ENCODE measurements at places on chromosomes 16 and 17. TPM values are rescaled to one million over a fixed set of nuclear protein-coding genes. Genes with fewer than 3 reads are reported as not detected.

GRCh38 chr17:907725-908124, 71.9 kb downstream of the NXN start:
- DNase-seq: no peak

DNA sequence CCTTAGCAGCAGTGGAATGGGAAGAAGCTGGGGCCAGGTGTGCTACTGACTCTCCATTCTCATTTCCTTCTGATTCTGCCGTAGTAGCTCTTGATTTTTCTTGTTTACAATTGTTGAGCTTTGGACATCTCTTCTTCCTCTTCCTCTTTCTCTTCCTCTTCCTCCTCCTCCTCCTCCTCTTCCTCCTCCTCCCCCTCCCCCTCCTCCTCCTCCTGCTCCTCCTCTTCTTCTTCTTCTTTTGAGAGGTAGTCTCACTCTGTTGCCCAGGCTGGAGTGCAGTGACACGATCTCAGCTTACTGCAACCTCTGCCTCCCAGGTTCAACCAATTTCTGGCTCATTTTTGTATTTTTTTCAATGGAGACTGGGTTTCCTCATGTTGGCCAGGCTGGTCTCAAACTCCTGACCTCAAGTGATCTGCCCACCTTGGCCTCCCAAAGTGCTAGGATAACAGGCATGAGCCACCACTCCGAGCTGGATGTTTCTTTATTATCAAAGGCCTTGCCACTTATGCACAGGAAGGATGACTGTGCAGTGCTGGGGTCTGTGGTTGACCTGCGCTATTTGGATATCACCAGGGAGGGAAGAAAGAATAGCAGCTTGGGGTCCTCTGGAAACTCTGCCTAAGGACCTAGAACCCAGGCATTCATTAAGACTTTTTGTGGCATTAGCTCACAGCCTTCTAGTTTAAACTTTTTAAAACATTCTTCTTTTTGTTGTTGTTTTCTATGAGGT, 127.8 kb upstream of the KCNJ16 start:
- no peak for DNase-seq

DNA sequence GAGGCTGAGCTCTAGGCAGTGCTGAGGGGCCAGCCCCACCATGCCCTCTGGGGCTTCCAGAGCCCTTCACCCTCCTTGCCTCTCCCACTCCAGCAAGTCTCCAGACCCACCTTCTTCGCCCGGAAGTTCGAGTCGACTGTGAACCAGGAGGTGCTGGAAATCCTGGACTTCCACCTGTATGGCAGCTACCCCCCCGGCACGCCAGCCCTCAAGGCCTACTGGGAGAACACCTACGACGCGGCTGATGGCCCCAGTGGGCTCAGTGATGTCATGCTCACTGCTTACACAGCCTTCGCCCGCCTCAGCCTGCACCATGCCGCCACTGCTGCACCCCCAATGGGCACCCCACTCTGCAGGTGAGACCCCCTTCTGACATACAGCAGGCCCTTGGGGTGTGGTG, 10.5 kb downstream of the XYLT2 start:
- DNase-seq: no peak

TMEM114 gene
- not detected for total RNA-seq

TOX3 gene
- 14.7 TPM for total RNA-seq

DNAAF8 gene
- 0.74 TPM for total RNA-seq

DNA sequence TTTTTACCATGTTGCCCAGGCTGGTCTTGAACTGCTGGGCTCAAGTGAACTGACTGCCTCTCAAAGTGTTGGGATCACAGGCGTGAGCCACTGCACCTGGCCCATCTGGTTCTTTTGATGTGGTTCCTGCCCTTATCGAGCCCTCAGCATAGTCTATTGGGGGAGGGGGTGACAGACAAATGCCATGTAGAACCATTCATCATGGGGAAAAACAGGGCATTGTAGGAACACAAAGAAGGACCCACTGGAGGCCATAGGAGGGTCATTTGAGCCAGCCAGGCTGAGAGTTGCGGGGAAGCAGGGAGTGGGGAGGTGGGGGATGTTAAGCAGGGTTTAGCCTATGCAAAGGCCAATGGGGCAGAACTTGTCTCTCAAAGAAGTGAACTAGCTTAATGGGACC, 11.9 kb downstream of the SEC14L5 start:
- no peak for DNase-seq

KRTAP4-5 gene
- not detected for total RNA-seq

DNA sequence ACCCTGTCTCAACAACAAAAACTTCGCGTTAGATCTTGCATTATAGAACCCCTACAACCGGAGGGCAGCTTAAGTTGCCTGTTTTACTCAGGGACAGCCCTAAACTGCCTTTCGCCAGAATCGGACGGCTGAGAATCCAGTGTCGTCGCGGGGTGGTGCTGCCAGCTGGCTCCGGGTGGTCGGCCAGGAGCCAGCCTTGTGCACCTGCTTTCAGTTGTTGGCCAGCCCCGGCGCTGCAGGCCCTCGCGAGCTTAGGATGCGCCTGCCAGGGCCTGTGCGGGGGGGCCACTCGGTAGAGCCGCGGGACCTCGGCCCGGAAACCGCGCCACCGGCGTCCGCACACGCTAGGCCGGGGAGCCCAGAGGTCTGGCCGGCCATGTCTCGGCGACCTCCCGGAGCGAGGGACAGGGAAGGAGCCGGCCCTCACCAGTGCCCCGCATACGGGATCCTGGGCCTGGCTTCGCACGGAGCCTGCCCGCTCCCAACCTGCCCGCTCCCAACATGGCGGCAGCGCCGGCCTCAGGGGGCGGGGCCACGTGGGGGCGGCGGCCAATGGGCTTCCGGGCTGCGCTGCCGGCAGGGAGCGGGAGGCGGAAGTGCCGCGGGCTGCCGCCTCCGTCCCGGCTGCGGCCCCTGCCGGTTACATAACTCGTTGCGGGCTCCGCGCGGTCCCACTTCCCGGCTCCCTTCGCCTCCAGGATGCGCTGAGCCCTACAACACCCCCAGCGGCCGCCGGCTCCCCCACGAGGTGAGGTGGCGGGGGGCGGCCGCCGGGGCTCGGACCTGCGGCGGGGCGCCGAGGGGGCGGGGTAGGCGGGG, 14.2 kb downstream of the NAA60 start:
- DNase-seq: peak; percentile 96

- DNase-seq: no peak
Observed at GRCh38 chr16:85263239-85263585, 150.9 kb upstream of the CIBAR2 start.

GRCh38 chr17:40451420-40451819, 8.2 kb downstream of the IGFBP4 start:
- DNase-seq: no peak

GRCh38 chr16:69732101-69732500, 5.7 kb upstream of the NQO1 start:
- no peak for DNase-seq

DNA sequence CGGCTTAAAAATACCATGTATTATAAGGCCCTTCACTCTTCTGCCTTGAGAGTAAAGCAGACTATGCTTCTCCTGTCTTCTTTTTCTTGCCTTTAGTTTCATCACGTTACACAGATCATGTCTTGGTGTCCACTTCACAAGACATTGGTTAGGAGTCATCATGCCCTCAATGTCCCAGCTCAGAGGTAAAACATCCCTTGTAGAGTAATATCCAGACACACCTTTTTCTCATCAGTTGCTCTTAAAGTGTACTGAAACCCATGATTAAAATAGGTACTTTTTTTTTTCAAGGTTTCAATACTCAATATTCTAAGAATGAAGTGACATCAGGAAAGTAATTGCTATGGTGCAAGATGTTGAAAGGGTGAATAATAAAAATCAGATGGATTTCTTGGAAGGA, 267.8 kb downstream of the PMP22 start:
- DNase-seq: no peak

DNA sequence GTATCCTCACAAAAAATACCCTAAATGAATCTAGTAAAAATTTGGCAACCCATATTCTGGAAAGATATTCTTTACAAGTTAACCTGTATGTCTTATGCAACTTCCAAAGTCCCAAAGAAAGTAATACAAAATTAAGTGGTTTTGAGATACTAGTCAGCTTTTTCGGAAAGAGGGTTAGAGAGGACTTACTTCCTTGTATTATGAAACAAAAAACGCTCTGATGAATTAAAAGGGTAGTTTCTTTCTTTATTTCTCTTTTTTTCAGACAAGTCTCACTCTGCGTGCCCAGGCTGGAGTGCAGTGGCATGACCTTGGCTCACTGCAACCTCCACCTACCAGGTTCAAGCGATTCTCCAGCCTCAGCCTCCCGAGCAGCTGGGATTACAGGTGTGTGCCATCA, 51.6 kb downstream of the KANSL1 start:
- no peak for DNase-seq

PIMREG gene
- total RNA-seq: 7.6 TPM

- no peak for DNase-seq
Observed at GRCh38 chr16:30570636-30571444, 674 bp downstream of the ZNF688 start.

DNA sequence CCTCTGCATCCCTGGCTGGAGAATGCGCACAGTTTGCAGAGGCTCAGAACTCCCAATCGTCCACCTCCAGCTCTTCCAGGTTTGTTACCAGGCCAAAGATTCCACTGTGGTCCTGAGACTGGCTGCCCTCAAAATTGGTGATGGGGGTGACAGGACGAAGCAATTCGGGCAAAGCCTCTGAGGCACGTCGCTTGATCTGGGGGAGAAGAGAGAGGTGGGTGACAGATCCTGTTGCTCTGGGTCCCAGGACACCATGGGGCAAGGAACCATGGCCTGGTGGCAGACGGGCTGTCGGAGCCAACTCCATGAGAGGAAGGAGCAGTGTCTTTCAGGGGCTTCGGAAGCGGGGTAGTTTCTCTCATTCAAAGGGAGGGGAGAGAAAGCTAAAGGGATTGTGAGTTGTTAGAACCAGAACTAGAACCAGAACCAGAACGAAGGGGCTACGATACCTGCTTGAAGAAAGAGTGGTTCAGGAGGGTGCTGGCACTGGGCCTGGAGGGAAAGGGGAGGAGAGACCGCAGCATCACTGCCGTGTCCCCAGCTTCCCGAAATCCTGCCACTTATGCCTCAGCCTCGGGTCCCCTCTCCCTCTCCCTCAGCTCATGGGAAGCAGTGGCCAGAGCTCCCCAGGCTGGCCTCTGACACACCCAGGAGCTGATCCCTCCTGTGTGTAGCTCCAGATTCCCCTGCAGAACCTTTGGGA, 3.8 kb upstream of the LIMD2 start:
- DNase-seq: no peak

MMD gene
- 36.9 TPM for total RNA-seq

- no peak for DNase-seq
Observed at GRCh38 chr16:26041952-26042668, 350.4 kb downstream of the HS3ST4 start.

GRCh38 chr17:1568950-1569810, 6.6 kb upstream of the PITPNA start:
- DNase-seq: no peak

DNA sequence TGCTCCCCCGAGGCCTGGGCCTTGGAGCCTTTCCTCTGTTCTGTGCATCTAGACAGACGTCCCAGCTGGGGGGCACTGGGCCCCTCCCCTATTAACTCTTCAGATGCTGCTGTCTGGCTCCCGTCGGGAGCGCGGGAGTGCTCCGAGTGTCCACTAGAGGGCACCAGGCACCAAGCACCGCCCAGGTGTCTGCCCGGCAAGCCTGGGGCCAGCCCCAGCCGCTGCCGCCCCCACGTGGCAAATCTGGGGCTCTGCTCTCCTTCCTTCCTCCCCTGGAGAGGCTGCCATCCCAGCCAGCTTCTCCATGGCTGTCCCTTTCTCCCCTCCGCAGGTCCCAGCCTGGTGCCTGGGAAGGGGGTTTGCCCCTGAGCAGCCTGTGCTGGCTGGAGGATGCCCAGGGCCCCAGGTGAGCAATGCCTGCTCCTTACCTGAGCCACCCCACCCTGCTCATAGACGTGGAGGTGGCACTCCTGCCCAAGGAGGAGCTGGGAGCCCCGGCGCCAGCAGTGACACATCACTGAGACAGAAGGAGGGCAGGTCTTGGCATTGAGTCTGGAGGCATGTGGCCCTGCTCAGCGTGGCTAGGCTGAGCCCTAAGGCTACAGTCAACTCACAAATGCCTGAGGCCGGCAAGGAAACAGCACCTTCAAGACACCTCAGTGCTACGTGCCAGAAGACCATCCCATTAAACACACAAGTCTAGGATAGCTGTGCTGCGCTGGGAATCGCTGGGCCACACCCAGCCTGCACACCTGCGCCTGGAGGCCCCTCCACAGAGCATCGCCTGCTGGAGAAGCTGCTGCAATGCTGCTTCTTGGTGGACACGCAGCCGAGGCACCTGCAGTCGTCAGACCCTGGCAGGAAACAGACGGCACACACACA, 19.7 kb downstream of the TMEM235 start:
- peak; percentile 94 for DNase-seq

DNA sequence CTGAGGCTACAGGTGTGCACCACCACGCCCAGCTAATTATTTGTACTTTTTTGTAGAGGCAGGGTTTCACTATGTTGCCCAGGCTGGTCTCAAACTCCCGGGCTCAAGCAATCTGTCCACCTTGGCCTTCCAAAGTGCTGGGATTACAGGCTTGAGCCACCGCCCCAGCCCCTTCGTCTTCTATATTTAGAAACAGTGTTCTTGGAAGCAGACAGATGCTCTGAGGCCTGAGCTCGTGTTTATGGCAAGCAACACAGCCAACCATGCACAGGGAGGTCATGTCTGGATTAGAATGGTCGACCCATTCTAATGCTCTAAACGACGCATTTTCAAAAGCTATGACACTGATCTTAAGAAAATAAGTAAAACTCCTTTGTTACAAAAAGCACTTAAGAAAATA, 16.6 kb downstream of the TMEM204 start:
- DNase-seq: no peak

- DNase-seq: no peak
Observed at GRCh38 chr17:78706271-78706915, 75.7 kb downstream of the CYTH1 start.

IL17C gene
- total RNA-seq: not detected

CTRL gene
- total RNA-seq: 1.4 TPM

GRCh38 chr16:54928016-54928356, 2.7 kb upstream of the IRX5 start:
- DNase-seq: no peak

CHST4 gene
- 0.33 TPM for total RNA-seq

ST6GALNAC2 gene
- 10.4 TPM for total RNA-seq

TBC1D3C gene
- total RNA-seq: not detected

NPIPB5 gene
- 113 TPM for total RNA-seq

CPPED1 gene
- 15.2 TPM for total RNA-seq

- DNase-seq: no peak
Observed at GRCh38 chr16:49366669-49367068, 6.9 kb upstream of the C16orf78 start.

NACA2 gene
- not detected for total RNA-seq

OTOA gene
- total RNA-seq: 0.17 TPM

ZPBP2 gene
- total RNA-seq: not detected

LYRM9 gene
- total RNA-seq: 9.6 TPM

DNA sequence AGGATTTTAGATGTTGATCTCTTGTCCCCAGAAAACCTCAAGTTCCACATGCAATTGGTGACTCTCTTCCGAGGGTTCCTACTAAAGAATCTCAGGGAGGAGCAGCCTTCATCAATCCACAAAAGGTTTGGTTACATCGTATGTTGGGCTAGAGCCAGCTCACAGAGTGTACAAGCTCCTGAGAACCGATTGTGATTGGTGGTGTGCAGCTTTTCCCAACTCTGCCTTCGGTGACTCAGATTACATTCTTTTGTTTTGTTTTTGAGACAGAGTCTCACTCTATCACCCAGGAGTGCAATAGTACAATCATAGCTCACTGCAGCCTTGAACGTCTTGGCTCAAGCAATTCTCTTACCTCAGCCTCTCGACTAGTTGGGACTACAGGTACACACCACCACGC, 172.4 kb downstream of the PMP22 start:
- DNase-seq: no peak

- DNase-seq: no peak
Observed at GRCh38 chr17:74342224-74342623, 16.2 kb downstream of the KIF19 start.
